ENCODE measurements at places on chromosomes 16 and 17.

DNA sequence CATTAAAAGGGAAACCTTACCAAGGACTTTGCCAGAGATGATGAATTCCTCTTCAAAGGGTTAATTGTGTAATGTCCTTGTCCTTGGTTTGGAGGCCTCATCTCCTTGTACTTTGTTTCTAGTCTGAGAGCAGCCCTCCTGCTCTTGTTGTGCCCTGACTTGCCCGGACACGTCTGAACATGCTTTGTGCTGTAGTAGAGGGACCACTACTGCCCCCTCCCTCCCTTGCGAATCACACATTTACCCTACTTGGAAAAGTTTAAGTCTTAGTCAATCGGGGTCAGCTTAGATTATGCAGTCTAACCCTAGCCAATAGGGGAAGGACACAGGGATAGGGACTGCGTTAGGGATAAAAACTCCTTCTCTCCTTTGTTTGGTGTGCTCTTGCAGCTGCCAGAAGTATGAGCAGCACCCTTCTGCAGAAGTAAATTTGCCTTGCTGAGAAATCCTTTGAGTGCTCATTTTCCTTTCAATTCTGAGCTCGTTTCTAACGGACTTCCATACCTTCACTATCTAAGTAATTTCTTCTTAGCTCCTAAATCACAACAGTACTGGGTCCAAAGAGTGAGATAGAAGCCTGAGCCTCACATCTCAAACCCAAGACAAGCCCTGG is 26.4 kb upstream of the CLEC3A start:
- no peak for DNase-seq

GRCh38 chr16:11046382-11046931 is 102.1 kb downstream of the CLEC16A start:
- no peak for DNase-seq

DNA sequence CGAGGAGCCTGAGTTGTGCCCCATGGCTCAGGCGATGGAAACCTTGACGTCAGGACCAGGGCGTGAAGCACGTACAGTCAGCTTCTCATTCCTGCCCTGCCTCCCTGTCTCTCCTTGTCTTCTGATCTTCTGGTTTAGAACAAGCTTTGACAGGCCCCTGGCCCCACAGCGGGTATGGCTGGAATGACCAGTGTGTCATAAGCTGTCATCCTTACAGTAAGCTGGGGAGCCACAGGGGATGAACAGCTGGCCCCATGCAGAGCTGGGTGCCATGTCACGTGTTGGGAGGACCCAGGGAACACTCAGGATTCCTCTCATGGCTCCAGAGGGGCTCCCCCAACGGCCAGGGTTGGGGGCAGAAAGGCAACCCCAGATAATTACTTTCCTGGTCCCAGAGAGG is 157.6 kb upstream of the PLCG2 start:
- peak; percentile 85 for DNase-seq

GRCh38 chr16:8831871-8832716 is 34.5 kb downstream of the PMM2 start:
- no peak for DNase-seq

DNA sequence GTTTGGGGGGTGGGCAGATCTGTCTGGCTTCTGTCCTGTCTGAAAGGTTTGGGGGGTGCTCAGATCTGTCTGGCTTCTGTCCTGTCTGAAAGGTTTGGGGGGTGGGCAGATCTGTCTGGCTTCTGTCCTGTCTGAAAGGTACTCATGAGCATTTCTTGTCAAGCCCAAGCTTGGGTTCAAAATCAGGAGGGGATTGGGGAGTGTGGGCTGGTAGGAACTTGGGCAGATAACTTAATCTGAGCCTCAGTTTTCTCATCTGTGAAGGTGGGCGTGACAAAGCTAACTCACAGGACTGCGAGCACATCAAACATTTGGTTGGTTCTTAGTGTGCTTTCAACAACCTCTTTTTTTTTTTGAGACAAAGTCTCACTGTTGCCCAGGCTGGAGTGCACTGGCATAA is 35.2 kb downstream of the HAPSTR1 start:
- DNase-seq: no peak

DNA sequence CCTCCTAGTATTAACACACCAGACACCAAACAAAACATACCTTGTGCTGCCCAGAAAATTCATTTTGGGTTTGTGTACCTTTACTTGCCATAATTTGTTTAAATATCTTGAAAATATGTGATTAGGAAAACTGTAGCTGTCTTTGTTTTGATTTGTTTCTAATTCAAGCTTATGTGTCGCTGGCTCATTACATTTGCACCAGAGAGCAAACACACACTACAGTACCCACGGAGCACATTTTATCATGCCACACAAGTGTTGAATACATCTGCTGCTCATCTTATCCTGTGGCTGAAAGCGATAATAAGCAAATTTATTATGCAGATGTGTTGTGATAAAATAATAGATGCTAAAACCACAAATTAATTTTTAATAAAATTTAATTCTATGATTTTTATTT is 63.1 kb downstream of the SPAG9 start:
- DNase-seq: no peak

- DNase-seq: peak; percentile 51
Measured at GRCh38 chr17:859824-860195, 77.7 kb downstream of the MRM3 start.

- DNase-seq: no peak
Measured at GRCh38 chr16:53757971-53758609, 54.1 kb downstream of the FTO start.

DNA sequence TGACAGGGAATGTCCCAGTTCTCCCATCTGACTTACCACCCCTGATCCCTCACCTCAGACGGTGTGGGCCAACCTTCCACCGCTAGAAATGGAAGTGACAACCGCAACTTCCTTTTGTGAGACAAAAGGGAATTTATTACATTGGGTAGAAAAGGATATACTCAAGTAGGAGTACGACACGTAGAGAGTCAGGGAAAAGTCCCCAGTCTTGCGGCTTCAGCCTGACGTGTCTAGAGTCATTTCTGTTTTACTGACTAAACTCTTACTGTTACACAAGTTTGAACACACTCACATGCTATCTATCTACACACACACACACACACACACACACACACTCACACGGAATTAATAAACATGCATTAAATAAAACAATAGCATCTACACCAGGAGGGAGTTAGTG is 178.9 kb downstream of the COPRS start:
- DNase-seq: no peak

GRCh38 chr17:78353834-78354233 is 6.0 kb downstream of the SOCS3 start:
- DNase-seq: no peak

DNA sequence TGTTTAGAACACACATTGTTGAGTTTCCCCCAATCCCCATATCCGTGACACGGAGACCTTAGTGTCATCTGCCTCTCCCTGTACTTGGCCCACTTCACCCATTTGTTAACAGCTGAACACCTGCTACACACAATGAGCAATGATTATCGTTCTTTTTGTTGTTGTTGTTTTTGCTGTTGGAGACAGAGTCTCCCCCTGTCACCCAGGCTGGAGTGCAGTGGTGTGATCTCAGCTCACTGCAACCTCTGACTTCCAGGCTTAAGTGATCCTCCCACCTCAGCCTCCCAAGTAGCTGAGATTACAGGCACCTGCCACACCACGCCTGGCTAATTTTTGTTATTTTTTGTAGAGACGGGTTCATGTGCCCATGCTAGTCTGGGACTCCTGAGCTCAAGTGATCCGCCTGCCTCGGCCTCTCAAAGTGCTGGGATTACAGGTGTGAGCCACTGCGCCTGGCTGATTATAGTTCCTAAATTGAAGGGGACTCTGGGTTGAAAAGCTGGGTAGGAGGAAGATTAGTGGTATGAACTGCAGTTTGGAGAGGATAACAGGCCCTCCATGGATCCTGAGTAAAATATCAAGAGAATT is 21.6 kb downstream of the NDE1 start:
- no peak for DNase-seq

DNA sequence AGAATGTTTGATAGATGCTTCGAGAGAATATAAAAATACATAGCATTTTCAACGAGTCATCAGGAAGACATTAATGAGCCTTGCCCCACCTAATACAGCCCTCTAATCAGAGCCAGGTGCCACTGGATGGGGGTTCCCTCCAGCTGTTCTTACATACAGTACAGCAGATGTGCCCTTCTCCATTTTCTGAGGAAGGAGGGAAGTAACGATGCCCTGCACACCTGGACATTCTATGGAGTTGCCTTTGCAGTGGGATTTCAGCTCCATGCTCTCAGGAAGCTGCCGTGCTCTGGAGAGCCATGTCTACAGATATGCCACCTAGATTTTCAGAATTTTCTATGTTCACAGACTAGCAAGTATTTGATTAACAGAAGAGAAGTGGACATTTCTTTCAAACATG is 36.3 kb downstream of the CDRT15 start:
- no peak for DNase-seq

- no peak for DNase-seq
Measured at GRCh38 chr16:70647441-70648359, 1.3 kb downstream of the IL34 start.

GRCh38 chr16:68696514-68696913 is 40.6 kb upstream of the CDH1 start:
- no peak for DNase-seq

DNA sequence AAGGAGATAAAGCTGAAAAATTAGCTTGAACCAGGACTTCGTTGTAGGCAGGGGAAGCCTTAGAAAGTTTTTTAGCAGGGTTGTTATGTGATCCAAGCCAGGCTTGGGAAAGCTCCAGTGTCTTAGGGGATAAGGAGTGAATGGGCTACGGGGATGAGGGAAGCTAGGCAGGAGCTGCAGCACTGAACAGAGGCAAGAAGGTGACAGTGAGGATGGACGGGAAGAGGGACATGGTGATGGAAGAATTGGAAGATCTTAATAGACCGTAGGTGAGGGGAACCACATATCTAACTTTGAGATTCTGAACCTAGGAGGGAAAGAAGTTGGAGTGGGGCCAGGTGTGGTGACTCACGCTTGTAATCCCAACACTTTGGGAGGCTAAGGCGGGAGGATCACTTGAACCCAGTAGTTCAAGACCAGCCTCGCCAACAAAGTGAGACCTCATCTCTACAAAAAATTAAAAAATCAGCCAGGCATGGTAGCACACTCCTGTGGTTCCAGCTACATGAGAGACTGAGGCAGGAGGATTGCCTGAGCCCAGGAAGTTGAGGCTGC is 3.2 kb downstream of the RHBDL3 start:
- DNase-seq: no peak

- peak; percentile 64 for DNase-seq
Measured at GRCh38 chr17:79925242-79925957, 86.2 kb upstream of the CBX4 start.

DNA sequence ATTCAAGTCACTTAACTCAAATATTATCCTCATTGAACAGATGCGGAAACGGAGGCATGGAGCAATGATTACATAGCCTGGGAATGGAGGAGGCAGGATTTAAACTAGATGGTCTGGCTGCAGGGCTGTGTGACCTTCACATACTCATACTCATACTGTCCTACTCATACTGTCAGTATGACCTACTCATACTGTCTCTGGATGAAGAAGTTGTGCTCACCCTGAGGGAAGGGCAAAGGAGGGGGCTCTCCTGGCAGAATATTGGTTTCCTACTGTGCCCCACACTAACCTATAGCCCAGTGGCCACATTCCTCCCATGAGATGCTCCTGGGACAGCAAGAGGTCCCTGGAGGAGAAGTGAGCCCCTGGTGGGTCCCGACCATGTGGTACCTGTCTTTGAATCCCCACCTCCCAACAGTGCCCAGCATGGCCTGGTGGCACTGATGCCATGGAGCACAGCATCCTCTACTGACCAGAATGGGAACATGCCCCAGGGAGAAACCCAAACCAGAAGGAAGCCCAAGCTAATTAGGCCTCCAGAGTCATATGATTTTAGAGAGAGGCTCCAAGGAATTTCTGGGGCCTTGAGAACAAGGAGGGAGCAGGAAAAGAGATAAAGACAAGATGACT is 197.3 kb upstream of the SDK2 start:
- peak; percentile 18 for DNase-seq

DNA sequence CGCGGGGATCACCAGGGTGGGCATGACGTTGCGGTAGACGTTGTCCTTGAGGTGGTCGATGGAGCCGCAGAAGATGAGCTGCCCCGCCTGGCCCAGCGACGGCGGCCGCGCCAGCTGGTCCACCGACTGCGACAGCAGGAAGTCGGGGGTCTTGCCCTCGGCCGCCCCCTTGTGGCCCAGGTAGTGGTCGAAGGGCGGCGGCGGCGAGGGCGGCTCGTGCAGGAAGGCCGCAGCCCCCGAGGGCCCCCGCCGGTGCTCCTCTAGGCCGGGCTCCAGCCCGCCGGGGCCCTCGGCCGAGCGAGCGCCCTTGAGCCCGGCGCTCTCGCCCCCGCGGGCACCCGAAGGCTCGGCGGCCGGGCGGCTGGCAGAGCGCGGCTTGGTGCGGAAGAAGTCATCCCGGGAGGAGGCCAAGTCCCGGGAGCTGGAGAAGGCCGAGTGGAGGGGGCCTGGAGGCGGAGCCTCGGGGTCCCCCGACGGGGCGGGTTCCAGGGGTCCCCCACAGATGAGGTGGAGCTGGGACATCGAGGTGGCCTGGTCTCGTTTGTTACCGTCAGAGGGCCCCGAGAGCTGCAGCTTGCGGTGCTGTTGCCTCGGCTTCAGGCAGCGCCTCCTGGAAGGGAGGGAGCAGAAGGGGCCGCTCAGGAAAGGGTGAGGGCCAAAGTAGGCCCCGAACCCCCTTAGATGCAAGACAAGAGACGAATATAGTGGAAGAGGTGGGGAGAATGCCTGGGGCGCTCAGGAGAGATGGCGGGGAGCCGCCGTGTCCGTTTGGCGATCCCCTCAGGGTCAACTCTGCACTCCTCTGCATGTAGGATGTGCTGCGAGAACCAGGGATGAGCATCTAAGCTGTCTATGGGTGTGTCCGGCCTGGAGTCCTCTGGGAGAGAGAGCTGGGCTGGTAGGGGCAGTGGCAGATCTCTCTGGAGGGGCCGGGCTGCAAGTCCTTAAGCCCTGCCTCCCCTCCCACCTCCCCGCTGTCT is 8.8 kb downstream of the FAM171A2 start:
- peak; percentile 84 for DNase-seq

- no peak for DNase-seq
Measured at GRCh38 chr17:54028986-54029580, 206.4 kb downstream of the KIF2B start.

GRCh38 chr17:73189417-73190099 is 3.3 kb upstream of the COG1 start:
- peak; percentile 55 for DNase-seq

DNA sequence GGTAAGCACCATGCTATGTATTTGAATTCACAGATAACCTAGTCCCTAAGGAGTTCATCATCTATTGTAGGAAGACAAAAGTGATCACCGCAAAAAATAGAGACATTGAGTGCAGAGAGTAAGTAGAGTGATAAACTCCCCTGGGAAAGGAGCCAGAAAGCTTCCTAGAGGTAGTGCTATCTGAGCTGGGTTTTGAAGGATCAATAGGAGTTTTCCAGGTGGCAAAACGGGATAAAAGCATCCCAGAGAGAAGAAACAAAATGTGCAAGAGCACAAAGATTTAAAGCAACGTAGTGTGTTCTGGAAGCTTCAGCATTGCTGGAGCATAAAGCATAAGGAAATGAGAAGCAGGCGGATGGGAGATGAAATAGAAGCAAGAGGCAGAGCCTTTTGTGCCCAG is 120.7 kb upstream of the PLCG2 start:
- no peak for DNase-seq

- DNase-seq: peak; percentile 14
Measured at GRCh38 chr16:3856367-3857141, 24.0 kb downstream of the CREBBP start.

- DNase-seq: no peak
Measured at GRCh38 chr17:9104370-9105041, 83.2 kb downstream of the NTN1 start.
